ENCODE measurements at places on chromosomes 5 and 9.

GRCh38 chr9:80732506-80732905 lies 956.8 kb downstream of the TLE1 start:
- DNase-seq: no peak
- H3K4me1 ChIP-seq: no peaks in the 10 kb centered on the region
- no peak overlapping the region for H3K27ac ChIP-seq
- no peaks in the 10 kb centered on the region for H3K27me3 ChIP-seq

GRCh38 chr5:177462021-177462670 lies 11.3 kb downstream of the DBN1 start:
- no peaks in the 10 kb centered on the region for H3K4me1 ChIP-seq
- no peaks in the 10 kb centered on the region for H3K27me3 ChIP-seq
- DNase-seq: no peak
- H3K4me3 ChIP-seq: no peak overlapping the region

- H3K4me1 ChIP-seq: peaks cover 29% of the 10 kb centered on the region
- DNase-seq: no peak
- no peaks in the 10 kb centered on the region for H3K27me3 ChIP-seq
- no peak overlapping the region for H3K27ac ChIP-seq
- no peaks in the 10 kb centered on the region for H3K36me3 ChIP-seq
Observed at GRCh38 chr9:97766092-97766491, 69.0 kb upstream of the XPA start.

GRCh38 chr9:4463824-4464223 lies 26.4 kb upstream of the SLC1A1 start:
- no peak overlapping the region for H3K27ac ChIP-seq
- no peak overlapping the region for H3K4me3 ChIP-seq
- H3K27me3 ChIP-seq: no peaks in the 10 kb centered on the region

DNA sequence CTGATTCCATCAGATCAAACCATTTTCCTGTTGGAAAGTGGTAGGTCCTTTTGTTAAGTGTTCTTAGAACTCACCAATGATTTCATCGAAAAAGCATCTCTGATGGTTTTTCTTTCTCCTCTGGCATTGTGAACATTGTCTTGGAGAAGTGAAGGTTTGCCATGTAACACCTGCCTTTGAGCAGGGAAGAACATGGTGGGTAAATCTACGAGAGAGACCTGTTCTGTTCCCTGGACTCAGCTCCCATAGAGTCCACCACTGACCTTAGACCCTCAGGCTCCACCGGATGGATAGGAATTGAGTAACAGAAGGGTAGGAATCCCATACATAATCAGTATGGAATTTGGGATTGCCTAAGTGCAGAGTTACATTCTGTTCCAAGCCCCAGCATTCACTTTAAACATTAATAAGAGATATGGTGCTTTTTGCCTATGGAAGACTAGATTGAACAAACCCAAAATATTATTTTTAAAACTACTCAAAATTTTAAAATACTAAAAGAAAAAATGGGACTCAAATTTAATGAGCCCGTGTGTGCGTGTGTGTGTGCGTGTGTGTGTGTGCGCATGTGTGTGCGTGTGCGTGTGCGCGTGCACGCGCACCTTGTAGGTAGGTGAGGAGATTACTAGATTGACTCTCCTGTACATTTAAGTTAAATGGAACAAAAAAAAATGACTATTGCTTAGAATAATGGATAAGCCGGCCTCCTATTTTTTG lies 92.0 kb downstream of the C9orf152 start:
- peak; percentile 84 for DNase-seq
- peaks cover 75% of the 10 kb centered on the region for H3K4me1 ChIP-seq
- no peaks in the 10 kb centered on the region for H3K36me3 ChIP-seq
- H3K27ac ChIP-seq: peak overlapping the region; percentile 82
- no peak overlapping the region for H3K4me3 ChIP-seq

GRCh38 chr9:33375841-33376321 lies 26.5 kb downstream of the AQP7 start:
- peaks cover 27% of the 10 kb centered on the region for H3K4me1 ChIP-seq
- H3K27ac ChIP-seq: no peak overlapping the region
- no peaks in the 10 kb centered on the region for H3K27me3 ChIP-seq
- H3K36me3 ChIP-seq: no peaks in the 10 kb centered on the region
- peak; percentile 7 for DNase-seq
- no peak overlapping the region for H3K4me3 ChIP-seq

- H3K4me1 ChIP-seq: no peaks in the 10 kb centered on the region
- no peak overlapping the region for H3K27ac ChIP-seq
- H3K36me3 ChIP-seq: no peaks in the 10 kb centered on the region
- H3K27me3 ChIP-seq: no peaks in the 10 kb centered on the region
Observed at GRCh38 chr9:24776226-24776625, 230.5 kb upstream of the IZUMO3 start.

GRCh38 chr9:130668659-130669058 lies 4.3 kb downstream of the PRDM12 start:
- no peaks in the 10 kb centered on the region for H3K4me1 ChIP-seq
- DNase-seq: no peak
- H3K4me3 ChIP-seq: no peak overlapping the region
- no peaks in the 10 kb centered on the region for H3K36me3 ChIP-seq
- H3K27me3 ChIP-seq: no peaks in the 10 kb centered on the region
- H3K27ac ChIP-seq: no peak overlapping the region

DNA sequence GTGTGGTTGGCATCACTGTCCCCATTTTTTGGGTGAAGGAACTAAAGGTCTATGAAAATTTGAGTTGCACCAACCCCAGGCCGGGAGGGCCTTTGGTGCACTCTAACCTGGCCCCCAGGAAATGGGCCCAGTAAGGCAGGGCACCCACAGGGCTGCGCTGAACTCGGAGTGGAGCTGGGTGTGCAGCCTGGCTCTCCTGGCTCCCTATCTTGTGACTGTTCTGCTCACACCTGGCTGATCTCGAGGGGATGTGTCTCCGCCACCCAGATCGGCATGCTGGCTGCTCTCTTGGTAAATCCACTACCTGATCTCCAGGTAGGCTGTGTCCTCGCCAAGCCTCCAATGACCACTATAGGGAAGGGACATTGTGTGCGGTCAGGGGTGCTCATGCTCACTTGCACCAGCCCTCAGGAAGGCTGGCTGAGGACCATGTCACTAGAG lies 259.8 kb downstream of the NSG2 start:
- DNase-seq: no peak
- no peak overlapping the region for H3K4me3 ChIP-seq
- H3K27me3 ChIP-seq: no peaks in the 10 kb centered on the region

DNA sequence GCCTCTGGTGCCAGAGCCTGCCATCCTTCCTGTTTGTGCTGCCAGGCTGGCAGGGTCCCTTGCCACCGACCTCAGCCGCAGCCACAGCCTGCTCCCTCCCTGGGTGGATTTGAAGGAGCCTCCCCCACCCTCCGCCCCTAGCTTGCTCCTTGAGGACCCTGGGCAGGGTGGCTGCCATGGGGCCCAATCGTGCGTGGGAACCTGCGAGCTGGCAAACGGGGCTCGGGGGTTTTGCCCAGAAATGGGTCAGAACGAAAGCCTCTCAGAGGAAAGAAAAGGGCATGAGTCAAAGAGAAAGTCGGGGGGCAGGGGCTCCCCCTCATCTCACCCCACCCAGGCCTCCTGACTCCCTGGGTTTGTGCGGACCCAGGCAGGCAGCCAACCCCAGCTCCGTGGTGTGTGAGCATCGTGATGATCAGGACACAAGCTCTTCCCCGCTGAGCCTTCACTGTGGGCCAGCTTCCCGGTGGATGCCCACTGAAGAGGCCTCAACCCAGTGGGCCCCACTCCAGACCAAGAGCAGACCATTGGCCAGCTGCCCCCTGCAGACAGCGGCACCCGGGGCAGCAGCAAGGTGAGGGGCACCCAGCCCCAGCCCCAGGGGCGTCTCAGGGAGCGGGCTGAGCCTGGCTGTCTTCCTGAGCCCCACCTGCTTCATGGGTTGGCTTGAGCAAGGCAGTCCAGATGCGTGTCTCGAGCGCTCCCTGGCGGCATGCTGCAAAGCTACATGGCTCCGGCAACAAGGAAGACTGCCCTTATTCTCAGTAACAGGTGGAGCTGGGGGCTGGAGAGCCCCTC lies 3.0 kb upstream of the FUT7 start:
- peaks cover 6% of the 10 kb centered on the region for H3K4me1 ChIP-seq
- peak; percentile 87 for DNase-seq
- H3K27ac ChIP-seq: no peak overlapping the region
- no peaks in the 10 kb centered on the region for H3K27me3 ChIP-seq
- no peak overlapping the region for H3K4me3 ChIP-seq
- no peaks in the 10 kb centered on the region for H3K36me3 ChIP-seq

DNA sequence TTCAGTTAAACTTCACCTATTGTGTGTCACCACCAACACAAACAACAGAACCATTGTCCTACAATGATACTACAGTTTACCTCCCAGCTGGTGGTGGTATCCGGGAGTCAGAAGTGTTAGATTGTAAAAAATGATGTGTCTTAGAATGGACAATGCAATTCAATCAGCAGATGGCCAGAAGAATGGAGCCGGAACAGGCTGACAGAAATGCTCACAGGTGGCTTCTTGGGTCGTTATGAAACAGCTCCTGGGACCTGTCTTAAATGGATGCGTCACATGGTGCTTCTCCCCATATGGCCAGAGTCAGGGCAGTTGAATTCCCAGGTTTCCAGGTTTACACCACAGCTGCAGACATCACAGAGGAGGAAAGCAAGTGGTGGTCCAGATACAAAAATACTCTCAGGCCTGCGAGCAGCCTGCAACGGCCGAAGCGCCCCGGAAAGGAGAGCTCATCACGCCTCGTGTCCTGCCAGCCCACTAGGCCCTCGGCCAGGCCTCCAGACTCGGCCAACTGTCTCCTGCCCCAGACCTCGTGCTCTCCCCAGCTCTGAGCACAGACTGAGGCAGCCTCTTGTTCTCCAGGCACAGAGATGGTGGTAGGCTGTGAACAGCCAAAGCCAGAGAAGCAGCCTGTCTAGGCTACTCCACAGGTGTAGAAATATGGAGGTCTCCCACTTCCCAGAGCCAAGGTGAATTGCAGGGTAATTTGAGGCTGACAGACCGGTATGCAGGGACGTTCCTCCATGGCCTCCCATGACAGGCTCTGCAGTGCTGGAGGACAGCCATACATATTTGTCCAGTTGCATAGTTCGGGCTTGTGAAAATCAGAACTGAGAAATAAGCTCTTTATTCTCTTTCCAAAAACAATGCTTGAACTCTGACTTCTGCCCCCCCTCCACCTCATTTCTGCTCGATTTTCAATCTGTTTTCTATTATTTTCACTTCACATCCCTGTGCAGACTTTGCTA lies 98.5 kb upstream of the SPATA31C2 start:
- H3K36me3 ChIP-seq: no peaks in the 10 kb centered on the region
- H3K27me3 ChIP-seq: no peaks in the 10 kb centered on the region
- H3K27ac ChIP-seq: no peak overlapping the region
- no peak for DNase-seq
- no peak overlapping the region for H3K4me3 ChIP-seq

- no peak overlapping the region for H3K27ac ChIP-seq
- H3K4me3 ChIP-seq: no peak overlapping the region
- no peaks in the 10 kb centered on the region for H3K27me3 ChIP-seq
- peaks cover 4% of the 10 kb centered on the region for H3K4me1 ChIP-seq
- no peak for DNase-seq
Observed at GRCh38 chr5:74476819-74477453, 163.6 kb downstream of the ENC1 start.

- H3K27ac ChIP-seq: no peak overlapping the region
- H3K4me3 ChIP-seq: no peak overlapping the region
- no peak for DNase-seq
- peaks cover 18% of the 10 kb centered on the region for H3K4me1 ChIP-seq
Observed at GRCh38 chr5:67287510-67288268, 91.1 kb upstream of the CD180 start.

GRCh38 chr9:113352411-113352810 lies 3.1 kb downstream of the BSPRY start:
- H3K36me3 ChIP-seq: no peaks in the 10 kb centered on the region
- no peak overlapping the region for H3K4me3 ChIP-seq
- H3K27me3 ChIP-seq: no peaks in the 10 kb centered on the region

- H3K36me3 ChIP-seq: no peaks in the 10 kb centered on the region
- no peak for DNase-seq
- no peak overlapping the region for H3K4me3 ChIP-seq
Observed at GRCh38 chr9:72871685-72872084, 81.2 kb downstream of the ALDH1A1 start.

- H3K27ac ChIP-seq: no peak overlapping the region
- no peaks in the 10 kb centered on the region for H3K36me3 ChIP-seq
- no peak for DNase-seq
- no peaks in the 10 kb centered on the region for H3K27me3 ChIP-seq
Observed at GRCh38 chr5:39253196-39253595, 33.8 kb upstream of the FYB1 start.

- no peak overlapping the region for H3K4me3 ChIP-seq
- H3K27ac ChIP-seq: no peak overlapping the region
- no peaks in the 10 kb centered on the region for H3K4me1 ChIP-seq
- H3K27me3 ChIP-seq: no peaks in the 10 kb centered on the region
- no peak for DNase-seq
Observed at GRCh38 chr5:137336161-137336560, 163.0 kb downstream of the SPOCK1 start.

- no peaks in the 10 kb centered on the region for H3K27me3 ChIP-seq
- no peak overlapping the region for H3K27ac ChIP-seq
- H3K36me3 ChIP-seq: no peaks in the 10 kb centered on the region
- no peaks in the 10 kb centered on the region for H3K4me1 ChIP-seq
Observed at GRCh38 chr9:79524266-79524665, 47.5 kb upstream of the TLE4 start.

DNA sequence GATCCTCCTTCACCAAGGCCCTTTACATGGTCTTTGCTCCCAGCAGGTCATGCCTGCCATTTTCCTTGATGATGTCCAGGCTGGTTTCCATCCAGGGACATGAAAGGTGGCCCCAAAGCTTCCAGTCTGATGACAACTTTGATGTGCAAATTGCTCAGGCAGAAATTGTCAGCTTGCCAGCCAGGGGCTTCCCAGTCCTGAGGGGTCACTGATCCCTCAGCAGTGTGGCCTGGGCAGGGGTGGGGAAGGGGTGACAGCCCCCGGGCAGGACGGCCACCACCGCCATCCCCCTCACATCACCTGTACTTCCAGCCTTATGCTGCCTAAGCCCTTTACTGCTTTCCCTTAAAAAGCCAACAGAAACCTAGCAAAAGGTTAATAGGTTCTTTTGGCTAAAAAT lies 96.3 kb downstream of the ANKRD33B start:
- H3K27me3 ChIP-seq: no peaks in the 10 kb centered on the region
- H3K4me3 ChIP-seq: no peak overlapping the region
- H3K36me3 ChIP-seq: no peaks in the 10 kb centered on the region
- no peak overlapping the region for H3K27ac ChIP-seq
- DNase-seq: no peak

DNA sequence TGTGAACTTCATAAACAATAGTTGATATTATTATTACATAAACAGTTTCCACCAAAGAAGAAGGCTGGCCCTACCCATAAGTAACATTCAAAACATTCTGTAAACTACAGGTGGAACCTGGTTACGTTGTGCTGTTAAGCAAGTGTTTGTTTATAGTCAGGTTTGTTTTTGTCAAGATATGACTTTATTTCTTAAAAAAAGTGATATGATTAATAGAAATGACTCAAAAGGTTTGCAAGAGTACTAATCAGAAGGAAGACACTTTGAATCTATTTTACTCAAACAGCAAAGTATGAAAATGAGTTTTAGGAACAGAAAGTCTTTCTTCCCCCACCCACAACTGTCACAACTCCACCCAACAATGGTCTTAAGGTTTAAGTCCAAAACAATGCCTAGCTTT lies 220.8 kb downstream of the PLK2 start:
- H3K4me1 ChIP-seq: 0 out of 2 replicates have a peak, but pooled peaks cover 7% of the 10 kb centered on the region
- DNase-seq: no peak
- no peaks in the 10 kb centered on the region for H3K27me3 ChIP-seq
- H3K27ac ChIP-seq: no peak overlapping the region
- no peaks in the 10 kb centered on the region for H3K36me3 ChIP-seq
- H3K4me3 ChIP-seq: no peak overlapping the region

All from Caco-2 (cell line).